ENCODE measurements at places on chromosomes 5 and 9.
A peak's percentile ranks its signal among the peaks of the same experiment; 100 is the strongest.

DNA sequence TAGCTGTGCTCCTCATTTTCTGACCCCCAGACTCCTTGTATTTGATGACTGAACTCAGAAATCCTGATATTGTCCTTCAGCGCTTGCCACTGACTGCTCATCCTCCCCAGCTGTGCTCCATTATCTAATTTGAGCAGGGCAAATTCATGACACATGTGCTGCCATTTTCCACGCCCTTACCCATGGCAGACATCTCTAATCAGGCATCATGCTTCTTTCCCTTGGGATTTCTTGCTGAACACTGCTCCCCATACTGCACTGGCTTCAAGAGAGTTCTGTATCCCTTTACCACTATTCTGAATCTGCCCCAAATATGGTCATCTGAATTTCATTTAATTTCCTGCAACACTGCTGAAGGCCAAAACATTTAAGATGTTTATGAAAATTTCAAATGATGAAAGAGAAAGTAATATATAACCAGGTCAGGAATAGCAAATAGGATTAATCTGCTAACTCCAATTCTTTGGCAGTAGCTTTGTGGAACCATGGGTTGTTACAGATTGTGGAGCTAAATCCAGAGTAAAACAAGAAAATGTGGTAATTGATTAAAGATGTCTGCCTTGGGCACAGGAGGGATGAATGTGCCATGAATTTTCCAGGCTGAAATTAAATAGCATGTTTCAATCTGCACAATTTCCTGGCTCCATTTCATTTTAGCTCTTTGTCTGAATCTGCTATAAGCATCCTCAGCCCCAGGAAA is 93.6 kb downstream of the CYFIP2 start:
- no peak for DNase-seq

DNA sequence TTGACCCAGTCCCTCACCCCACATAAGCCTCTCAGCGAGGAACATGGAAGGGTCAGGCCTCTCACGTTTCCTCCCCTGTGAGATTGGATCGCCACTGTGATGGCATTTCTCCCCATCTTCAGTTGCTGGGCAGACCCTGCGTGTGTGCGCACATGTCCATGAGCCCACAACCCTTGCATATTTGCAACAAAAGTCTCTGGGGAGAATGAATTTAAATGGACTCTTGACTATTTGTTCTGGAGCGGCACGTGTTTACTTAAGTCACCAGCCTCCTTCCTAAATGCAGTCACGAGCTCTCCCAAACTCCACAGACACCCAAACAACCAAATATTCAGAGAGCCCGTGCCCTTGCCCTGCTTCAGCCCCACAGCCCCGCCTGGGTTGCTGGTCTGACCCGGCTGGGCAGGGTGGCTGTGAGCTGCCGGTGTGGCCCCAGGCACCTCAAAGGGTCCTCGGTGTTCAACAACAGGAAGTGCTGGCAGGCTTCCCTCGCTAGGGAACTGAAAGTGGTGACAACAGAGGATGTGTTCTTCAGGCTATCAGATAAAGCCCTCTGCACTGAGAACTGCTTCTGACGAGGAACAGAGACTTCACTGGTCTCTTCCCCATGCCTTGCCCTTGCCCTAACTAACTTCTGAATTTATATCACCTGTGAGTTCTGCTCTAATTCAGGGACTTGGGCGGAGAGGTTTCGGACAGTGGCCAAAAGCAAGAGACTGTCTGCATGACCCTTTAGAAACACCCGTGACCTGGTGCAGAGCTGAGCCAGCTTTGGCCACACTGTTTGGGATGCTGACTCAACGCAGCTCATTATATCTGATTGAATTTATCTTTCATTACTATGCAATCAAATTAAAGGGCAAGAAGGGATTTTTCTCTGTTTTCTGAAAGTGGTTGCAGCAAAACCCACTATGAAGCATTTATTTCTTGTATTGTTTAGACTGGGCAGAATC is 19.2 kb upstream of the CD180 start:
- peak; percentile 56 for DNase-seq

DNA sequence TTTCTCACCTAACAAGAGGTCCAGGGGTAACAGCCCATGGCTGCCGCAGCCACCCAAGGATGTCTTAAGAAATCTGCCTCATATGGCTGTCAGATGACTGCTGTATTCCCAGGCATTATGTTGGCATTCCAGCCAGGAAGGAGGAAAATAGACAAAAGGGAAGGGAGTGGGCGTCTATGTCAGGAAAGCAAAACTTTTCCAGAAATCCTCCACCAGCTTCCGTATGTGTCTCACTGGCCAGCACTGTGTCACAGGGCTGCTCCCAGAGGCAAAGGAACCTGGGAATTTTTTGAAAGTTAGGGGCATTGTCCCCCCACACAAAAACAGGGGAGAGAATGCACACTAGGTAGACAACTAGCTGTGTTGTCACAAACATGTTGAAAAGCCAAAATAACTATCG is 7.3 kb downstream of the BHMT2 start:
- no peak for DNase-seq

DNA sequence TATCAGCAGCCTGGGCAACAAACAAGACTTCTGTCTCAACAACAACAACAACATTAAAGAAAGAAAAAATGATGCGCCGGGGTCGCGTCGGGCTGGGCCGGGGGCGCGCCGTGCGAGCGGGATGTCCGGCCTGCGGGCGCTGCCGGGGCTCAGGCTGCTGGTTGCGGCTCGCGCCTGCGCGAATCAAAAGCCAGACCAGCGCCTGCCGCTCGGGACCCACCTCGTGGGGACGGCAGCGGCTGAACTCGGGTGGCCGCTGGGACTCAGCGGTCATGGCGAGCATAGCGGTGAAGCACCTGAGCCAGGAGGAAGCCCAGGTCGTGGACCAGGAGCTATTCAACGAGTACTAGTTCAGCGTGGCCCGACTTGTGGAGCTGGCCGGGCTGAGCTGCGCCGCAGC is 11.9 kb upstream of the NHP2 start:
- DNase-seq, result no peak

- no peak for DNase-seq
Measured at GRCh38 chr9:4959031-4959430, 26.0 kb upstream of the JAK2 start.

DNA sequence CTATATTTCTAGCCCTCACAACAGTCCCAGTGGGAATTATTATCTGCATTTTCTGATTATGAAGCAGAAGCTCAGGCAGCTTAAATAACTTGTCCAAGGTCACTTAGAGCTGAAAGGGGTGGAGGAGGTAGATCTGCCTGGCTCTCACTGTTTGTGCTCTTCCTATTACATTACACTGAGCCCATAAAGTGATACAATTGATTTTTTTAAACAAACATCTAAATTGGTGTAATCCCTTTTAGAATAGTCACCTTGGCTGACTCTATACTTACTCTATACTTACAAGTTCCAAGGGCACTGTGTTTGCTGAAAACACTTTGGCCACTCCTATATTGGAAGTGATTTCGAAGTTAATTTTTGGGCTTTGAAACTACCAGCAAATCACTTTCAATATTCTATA is 144.7 kb downstream of the APBA1 start:
- DNase-seq, result no peak

DNA sequence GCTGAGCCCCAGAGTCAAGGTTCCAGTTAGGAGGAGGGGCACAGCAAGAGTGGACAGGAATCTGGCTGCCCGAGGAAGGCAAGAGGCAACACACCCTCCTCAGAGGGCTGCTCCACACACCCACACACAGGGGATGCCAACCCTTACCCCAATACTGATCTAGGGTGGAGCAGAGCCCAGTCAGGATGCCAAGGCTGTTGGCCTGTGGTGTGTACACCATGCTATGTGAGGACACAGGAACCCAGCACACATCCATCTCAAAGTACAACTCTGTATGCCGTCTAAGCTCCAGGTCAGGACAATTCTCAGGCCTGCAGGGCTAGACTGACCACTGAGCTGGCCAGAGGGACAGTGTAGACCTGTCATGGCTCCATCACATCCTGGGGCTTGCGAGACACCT is 2.6 kb downstream of the SEPTIN8 start:
- DNase-seq, result no peak

DNA sequence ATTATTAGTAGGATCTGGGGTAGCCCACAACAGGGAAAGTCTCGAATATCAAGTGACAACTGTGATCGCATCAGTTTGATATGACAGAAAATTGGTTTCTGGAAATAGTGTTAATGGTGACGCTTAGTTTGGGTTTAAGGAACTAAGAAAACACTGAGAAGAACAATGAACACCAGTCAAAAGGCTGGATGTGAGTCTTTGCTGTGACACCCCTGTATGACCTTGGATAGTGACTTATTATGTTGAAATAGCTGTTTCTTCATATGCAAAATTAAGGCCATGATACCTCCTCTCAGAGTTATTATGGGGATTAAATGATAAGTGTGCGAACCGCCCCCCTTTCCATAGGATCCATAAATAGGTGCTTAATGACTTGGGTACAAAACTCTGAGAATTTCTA is 926 bp downstream of the DNAJC25 start:
- no peak for DNase-seq

DNA sequence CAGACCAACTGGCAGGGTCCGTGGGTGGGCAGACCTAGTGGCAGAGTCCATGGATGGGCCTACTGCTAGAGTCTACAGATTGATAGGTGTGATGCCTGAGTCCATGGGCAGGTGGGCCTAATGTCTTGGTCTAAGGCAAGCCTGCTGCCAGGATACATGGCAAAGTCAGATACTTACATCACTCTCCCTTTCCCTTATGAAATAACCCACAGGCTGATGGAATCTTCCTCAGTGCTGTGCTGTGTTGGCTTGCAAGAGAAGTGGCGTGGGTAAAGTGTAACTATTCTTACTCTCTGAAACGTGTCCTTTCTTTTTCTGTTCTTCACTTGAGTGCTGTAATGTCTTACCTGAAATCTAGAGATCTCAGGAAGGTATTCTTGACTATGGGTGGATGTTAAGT is 67.3 kb upstream of the ADRB2 start:
- DNase-seq, result no peak

GRCh38 chr5:171462928-171463861 is 43.7 kb downstream of the FGF18 start:
- no peak for DNase-seq

DNA sequence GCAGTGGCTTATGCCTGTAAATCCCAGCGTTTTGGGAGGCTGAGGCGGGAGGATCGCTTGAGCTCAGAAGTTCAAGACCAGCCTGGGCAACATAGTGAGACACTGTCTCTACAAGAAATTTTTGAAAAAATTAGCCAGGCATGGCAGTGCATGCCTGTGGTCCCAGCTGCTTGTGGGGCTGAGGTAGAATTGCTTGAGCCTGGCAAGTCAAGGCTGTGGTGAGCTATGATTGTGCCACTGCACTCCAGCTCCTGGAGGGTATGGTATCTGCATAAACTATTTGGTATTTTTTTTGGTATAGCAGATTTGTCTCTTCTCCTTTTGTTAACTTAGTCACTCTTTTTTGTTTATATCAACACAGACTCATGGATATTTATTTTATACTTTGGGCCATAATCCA is 61.5 kb upstream of the TEX48 start:
- no peak for DNase-seq

DNA sequence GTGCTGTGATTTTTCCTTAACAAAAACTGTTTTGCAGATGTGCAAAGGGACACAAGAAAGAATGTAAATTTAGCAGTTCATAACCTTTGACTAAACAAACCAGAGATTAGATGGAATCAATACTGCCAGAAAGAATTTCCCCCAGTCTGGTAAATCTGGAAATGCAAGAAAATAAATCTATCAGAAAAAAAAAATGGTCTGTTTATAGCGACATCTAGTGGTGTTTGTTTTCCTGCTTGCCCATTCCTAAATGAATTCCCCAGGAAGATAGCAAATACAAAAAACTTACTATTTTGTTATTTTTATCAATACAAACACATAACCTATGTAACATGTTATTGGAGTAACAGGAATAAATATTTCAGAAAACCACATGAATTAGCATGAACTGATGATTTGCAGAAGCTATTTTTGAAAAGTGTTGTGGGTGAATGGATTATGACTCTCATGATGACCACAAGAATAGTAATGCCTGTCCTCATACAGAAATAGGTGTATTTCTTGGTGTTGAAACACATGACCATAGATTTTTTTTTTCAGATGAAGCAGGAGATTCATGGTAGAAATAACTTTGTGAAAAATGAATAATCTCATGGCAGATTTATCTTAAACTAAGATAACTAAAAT is 1703.8 kb downstream of the MAT2B start:
- no peak for DNase-seq

GRCh38 chr5:179619776-179620175 is 3.7 kb downstream of the HNRNPH1 start:
- no peak for DNase-seq

- DNase-seq, result no peak
Measured at GRCh38 chr5:58335518-58335917, 124.4 kb downstream of the PLK2 start.

DNA sequence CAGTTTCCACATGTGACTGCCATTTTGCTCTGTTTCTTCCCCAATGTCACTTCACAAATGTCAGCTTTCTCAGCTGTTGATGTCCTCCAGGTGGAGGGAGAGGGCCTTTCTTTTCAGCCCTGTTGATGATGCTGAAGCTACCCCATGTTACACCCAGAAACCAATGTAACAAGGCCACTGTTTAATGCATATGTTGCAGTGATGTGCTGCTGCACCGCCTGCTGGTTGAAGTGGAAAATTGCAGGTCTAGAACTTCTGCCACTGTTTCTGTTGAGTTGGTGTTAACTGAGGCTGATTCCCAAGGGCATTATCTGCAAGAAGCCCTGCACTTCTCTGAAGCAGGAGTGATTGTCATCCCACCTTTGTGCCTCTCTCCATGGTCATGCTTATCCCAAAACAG is 428.4 kb downstream of the KDM4C start:
- DNase-seq, result no peak

GRCh38 chr5:172954751-172955159 is 4.5 kb upstream of the RPL26L1 start:
- DNase-seq, result no peak

DNA sequence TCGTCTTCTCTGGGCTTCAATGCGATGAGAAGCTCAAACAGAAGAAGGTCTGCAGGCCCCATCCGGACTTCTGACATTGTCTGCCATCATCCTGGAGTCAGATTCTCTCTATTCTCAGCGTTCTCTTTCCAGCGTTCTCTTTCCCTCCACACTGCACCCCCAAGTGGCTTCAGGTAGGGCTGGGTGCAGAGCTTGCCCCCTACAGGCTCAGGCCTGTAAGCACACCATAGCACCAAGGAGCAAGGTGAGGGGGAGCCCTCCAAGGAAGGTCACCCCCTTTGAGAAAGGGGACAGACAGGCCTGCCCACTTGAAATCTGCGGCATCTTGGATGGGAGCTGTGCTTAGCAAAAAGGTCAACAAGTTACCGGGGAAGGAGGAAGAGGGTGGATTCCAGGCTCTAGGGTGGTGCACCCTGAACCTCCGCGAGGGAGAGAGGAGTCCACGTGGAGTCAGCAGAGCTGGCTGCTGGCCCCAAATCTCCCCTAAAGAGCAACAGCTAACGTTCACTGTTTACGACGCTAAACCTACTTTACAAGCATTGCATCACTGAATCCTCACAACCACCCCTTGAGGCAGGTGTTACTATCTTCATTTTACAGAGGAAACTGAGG is 27.5 kb downstream of the GPX3 start:
- no peak for DNase-seq
